ENCODE measurements at places on chromosomes 11 and 22.

GRCh38 chr11:80519596-80520506, 1079.0 kb upstream of the TENM4 start:
- DNase-seq = no peak

GRCh38 chr11:44080951-44081350, 14.5 kb upstream of the EXT2 start:
- DNase-seq = no peak

DNA sequence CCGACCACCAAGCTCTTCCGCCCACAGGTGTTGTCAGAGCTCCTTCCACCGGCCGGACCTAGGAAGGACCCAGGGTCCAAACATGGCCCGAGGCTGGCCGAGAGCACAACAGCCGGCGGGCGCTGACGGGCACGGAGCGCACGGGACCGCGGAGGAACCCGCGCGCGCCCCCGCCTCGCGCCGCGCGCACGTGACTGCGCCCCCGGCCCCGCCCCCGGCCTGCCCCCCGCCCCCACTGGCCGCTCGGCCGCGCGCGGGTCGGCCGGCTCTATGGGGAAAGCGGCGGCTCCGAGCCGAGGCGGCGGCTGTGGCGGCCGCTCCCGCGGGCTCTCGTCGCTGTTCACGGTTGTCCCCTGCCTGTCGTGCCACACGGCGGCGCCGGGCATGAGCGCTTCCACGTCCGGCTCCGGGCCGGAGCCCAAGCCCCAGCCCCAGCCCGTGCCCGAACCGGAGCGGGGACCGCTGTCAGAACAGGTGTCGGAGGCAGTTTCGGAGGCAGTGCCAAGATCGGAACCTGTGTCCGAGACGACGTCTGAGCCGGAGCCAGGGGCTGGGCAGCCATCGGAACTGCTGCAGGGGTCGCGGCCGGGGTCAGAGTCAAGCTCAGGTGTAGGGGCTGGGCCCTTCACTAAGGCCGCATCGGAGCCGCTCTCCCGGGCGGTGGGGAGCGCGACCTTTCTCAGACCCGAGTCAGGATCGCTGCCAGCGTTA, at the start of gene OSBP2:
Gene OSBP2, plus strand, starts transcription at position 235 of the 711 bp plus-strand sequence. Its CDS starts 36 bp downstream, at position 271.
- DNase-seq = peak; percentile 55

GRCh38 chr11:15757048-15757698, 599.2 kb downstream of the SOX6 start:
- DNase-seq = no peak

- no peak for DNase-seq
Measured at GRCh38 chr11:10376061-10376460, 71.2 kb downstream of the ADM start.

Measured in dermis blood vessel endothelial cell (primary cell).